NCI-H510A (cell line): ENCODE measurements at places on chromosomes 1 and 21.

DNA sequence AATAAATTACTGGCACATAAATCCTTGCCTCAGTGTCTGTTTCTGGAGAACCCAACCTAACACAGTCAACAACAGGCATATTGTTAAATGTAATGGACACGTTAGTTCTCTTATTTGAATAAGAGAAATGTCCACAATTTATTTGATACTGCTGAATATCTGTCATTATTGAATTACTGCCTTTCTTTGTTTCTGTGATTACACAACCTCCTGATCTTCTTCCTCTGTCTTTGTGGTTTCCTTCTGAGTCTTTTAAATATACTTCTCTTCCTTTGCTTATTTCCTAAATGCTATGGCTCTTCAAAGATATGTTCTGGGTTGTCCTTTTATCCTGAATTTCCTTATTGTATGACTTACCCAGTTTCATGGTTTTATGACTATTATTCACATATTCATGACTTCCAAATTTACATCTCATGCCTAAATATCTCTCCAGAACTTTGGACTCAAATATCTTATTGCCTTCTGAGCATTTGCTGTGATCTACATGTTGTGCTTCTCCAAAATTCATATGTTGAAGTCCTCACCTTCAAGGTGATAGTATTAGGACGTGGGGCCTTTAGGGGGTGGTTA lies 39.9 kb downstream of the MSH4 start:
- no peak for DNase-seq

DNA sequence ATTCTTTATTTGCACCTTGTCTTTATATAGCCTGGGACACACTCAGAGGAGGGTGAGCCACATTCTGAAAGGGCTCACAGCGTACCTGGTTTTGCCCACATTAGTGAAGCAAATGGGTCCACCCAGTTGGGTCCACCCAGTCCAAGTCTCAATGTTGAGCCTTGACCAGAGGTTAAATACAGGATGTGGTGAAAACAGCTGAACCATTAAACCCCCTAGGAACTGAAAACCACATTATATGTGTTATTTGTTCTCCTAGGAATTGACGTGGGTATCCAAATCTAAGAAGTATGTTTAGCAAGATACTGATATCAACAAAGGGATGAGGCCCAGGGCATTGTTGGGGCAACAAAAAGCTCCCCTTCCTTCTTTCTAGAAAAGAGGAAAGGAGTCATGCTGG lies 83.8 kb downstream of the SETD4 start:
- no peak for DNase-seq

DNA sequence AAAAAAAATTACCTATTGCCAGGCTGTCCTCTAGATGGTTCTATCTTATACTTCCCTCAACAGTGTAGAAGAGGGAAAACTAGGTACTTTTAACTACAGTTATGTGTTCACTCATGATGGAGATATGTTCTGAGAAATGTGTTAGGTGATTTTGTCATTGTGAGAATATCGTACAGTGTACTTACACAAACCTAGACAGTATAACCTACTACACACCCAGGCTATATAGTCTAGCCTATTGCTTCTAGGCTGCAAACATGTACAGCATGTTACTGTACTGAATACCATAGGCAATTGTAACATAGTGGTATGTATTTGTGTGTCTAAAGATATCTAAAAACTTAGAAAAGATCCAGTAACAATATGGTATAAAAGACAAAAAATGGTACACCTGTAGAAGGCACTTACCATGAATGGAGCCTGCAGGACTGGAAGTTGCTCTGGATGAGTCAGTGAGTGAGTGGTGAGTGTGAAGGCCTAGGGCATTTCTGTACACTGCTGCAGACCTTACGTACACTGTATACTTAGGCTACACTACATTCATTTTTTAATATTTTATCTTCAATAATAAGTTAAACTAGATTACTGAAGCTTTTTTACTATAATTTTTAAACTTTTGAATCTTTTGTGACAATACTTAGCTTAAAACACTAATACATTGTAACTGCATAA lies 13.2 kb downstream of the MGST3 start:
- no peak for DNase-seq

- DNase-seq: no peak
These were observed 120.8 kb downstream of the RGS2 start for GRCh38 chr1:192929597-192929996.

DNA sequence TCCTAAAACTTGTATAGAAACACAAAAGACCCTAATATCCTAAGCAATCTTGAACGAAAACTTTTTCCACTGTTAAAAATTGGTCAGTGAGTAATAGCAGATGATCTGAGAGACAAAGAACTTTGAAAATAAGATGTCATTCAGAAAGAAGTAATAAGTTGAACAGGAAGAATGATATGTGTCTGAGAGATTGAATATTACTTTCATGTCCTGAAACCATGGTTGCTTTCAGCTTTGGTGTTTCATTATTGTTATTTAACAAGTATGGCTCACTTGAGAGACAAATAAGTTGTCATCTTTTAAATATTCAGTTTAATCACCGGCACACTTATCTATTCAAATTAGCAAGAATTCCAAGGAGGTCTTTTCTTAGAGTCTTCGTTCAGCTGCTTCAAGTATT lies 11.4 kb downstream of the PRKACB start:
- no peak for DNase-seq

DNA sequence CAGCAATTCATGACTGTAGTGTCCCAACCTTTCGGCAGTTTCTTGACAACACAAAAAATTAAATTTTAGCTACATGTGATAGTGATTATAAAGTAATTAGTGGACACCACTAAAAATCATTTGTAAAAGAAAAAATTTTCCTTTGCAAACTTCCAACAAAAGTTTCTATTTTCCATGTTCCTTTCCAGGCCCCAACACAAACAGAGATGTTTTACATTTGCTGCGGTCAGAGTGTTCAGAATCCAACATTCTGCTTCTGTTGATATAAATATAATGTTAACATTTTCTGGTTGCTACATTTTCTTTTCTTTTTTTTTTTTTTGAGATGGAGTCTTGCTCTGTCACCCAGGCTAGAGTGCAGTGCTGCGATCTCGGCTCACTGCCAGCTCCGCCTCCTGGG lies 54.9 kb upstream of the WLS start:
- DNase-seq: no peak

- DNase-seq: no peak
These were observed 46.9 kb upstream of the ADAM30 start for GRCh38 chr1:119943216-119943615.

DNA sequence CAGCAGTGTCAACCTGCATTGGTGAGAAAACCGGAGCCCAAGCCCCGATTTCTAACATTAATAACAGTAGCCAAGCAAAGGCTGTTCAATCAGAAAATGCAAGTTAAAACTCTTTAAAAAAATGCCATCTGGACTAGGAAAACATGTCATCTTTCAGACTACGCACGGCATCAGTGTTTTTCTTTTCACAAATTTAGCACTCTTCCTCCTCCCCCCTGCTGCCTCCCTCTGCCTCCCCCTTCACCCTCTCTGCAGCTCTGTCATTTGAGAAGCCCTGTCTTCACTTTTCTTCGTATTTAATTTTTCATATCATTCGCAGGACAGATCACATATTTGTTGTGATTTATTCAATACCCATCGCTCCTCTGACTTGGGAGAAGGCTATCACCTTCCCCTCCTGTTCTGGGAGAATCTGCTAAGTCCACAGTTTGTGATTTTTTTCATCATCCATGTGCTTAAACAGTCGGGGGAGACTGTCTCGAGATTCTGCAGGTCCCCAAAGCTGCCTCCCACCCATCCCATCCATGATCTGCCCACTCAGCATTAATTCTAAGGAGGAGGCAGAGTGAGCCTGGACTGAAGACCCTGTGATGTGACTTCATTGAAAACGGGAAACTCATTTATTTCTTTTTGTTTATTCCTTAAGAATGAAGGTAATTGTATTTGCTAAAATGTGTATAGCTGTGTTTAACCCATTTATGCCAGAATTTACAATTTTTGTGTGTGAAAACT lies 84.8 kb downstream of the PROX1 start:
- DNase-seq: no peak

DNA sequence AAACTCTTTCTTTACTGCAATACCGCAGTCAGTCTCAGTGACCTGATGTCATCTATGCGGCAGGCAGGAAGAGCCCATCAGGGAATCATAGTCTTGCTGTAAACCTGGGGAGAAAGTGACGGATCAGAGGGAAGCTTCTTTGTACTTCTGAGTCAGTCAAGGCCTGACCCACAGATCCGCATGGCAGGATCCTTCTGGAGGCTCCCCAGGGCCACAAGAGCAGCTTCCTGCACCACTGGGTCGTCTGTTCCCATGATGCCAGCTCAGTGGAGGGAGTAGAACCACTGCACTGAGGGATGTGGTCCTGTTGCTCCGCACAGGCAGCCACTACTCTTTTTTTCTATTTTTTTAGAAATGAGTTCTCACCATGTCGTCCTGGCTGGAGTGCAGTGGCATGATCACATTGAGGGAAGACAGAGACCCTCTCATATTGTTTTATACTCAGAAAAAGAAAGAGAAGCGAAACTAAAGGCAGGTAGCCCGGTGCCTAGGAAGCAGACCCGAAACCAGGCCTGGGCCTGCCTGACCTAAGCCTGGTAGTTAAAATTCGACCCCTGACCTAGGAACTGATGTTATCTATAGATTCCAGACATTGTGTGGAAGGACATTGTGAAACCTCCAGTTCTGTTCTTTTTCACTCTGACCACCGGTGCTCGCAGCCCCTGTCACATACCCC lies 6.3 kb upstream of the ERVH48-1 start:
- DNase-seq: no peak

DNA sequence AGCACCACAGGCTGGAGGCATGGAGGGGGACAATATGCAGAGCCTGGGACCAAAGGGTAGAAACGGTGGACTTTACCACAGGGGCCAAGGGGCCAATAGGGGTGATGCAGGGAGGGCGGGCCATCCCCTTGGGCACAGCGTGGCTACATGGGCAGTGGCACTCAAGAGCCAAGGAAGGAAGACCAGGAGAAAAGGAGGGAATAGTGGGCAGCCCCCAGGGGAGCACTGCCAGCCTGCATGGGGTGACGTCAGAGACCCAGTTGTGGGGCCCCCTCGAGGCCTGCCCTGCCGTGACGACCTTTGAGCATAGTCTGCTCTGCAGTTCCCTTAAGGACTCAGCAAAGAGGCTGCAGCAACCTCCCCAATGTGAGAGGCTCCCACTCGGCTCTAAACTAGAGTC lies 95.5 kb upstream of the TMPRSS2 start:
- DNase-seq: no peak

DNA sequence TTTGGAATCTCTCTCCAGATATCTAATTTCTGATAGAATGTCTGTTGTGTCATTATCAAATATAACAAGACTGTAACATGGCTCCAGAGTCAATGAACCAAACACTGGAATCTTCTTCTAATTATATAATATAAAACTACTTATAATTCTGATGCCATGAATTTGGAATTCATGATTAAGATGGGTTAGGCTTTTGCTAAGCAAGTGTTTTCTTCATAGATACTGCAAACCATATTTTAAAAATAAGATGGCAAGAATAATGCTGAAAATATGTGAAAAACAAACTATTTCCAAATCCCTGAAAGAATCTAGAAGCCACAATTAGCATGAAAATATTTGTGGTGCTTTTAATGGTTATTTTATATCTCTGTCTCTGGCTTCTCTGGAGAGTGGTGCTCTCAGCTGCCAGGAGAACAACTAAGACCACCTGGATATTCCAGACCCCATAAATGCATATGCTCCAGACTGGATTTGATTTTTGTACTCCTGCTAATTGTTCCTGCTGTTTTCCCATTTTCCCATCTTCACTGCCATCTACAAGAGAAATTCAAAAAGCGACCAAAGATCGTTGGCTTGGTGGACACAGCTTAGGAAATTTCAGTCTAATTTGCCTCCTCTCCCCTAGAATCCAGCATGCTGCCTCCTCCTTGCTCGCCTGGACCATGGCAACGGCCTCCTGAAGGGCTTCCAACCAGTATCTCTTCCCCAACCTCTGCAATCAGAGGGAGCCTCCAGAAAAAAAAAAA lies 418.9 kb downstream of the SETD4 start:
- no peak for DNase-seq

GRCh38 chr1:228845101-228845500 lies 109.8 kb downstream of the RHOU start:
- no peak for DNase-seq

GRCh38 chr1:239288820-239289554 lies 97.4 kb upstream of the CHRM3 start:
- no peak for DNase-seq

- no peak for DNase-seq
These were observed 346.6 kb upstream of the RUNX1 start for GRCh38 chr21:35395728-35396127.

DNA sequence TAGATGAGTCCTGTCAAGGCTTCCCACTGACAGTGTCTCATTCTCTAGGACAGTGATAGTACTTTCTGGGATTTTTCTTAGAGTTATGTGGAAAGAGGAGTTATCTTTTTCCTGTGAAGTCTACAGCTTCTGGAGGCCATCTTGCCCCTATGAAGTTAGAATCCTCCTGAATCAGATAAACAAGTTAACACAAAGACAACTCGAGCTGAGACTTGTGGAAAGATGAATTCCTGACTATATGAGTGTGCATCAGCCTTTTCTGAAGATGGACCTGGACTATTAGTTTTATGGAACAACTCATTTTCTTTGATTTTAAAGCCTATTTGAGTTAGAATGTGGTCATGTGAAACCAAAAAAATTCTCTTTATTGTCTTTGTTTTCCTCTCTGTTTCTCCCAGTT lies 290.9 kb downstream of the LRRIQ3 start:
- DNase-seq: no peak
